ENCODE measurements at places on chromosomes 5 and 9.

GRCh38 chr5:151617841-151618710, 26.9 kb upstream of the FAT2 start:
- no peaks in the 10 kb centered on the region for H3K36me3 ChIP-seq
- peaks cover 17% of the 10 kb centered on the region for H3K4me1 ChIP-seq
- no peak for DNase-seq
- peaks cover 17% of the 10 kb centered on the region for H3K27me3 ChIP-seq
- H3K27ac ChIP-seq: no peak overlapping the region

GRCh38 chr5:135060021-135060420, 26.0 kb upstream of the PITX1 start:
- peaks cover 53% of the 10 kb centered on the region for H3K27me3 ChIP-seq
- DNase-seq: no peak
- H3K4me1 ChIP-seq: no peaks in the 10 kb centered on the region
- H3K4me3 ChIP-seq: no peak overlapping the region
- H3K36me3 ChIP-seq: no peaks in the 10 kb centered on the region
- H3K27ac ChIP-seq: no peak overlapping the region

GRCh38 chr5:150645070-150645700, 4.7 kb downstream of the SYNPO start:
- no peaks in the 10 kb centered on the region for H3K4me1 ChIP-seq
- H3K27me3 ChIP-seq: peaks cover 33% of the 10 kb centered on the region
- no peaks in the 10 kb centered on the region for H3K36me3 ChIP-seq
- no peak for DNase-seq
- no peak overlapping the region for H3K27ac ChIP-seq

DNA sequence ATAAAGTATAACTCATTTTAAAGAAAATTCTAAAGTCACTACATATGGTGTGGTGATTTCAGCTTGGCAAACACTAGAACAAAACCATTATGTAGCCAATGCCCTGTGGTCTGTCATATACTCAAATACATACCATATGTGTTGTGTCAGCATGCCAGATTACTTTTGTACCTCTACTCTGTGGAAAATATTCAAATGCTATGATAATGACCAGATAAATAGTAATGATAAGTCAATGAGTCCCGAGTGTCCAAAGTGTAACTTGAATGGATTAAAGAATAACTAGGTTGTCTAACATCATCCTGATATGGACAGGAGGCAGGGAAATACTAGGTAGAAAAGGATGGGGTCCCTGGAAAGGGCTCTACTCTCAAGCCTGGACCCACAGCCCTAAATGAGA, 58.0 kb upstream of the IL6ST start:
- H3K27me3 ChIP-seq: no peaks in the 10 kb centered on the region
- H3K27ac ChIP-seq: peak overlapping the region; percentile 75
- H3K4me3 ChIP-seq: no peak overlapping the region
- no peak for DNase-seq

GRCh38 chr5:56856541-56857178, 41.3 kb downstream of the MAP3K1 start:
- no peak overlapping the region for H3K27ac ChIP-seq
- DNase-seq: no peak
- H3K36me3 ChIP-seq: peaks cover 55% of the 10 kb centered on the region
- H3K4me1 ChIP-seq: peaks cover 52% of the 10 kb centered on the region
- no peaks in the 10 kb centered on the region for H3K27me3 ChIP-seq
- no peak overlapping the region for H3K4me3 ChIP-seq

GRCh38 chr9:35102465-35102768, 514 bp downstream of the STOML2 start:
- peak overlapping the region; percentile 81 for H3K4me3 ChIP-seq
- H3K27me3 ChIP-seq: no peaks in the 10 kb centered on the region
- H3K4me1 ChIP-seq: peaks cover 45% of the 10 kb centered on the region
- DNase-seq: no peak

GRCh38 chr9:1210954-1211353, 160.8 kb downstream of the DMRT2 start:
- no peaks in the 10 kb centered on the region for H3K36me3 ChIP-seq
- H3K27ac ChIP-seq: no peak overlapping the region
- H3K4me3 ChIP-seq: no peak overlapping the region
- no peaks in the 10 kb centered on the region for H3K4me1 ChIP-seq
